ENCODE measurements at places on chromosomes 6 and 20. TPM values are rescaled to one million over a fixed set of nuclear protein-coding genes. Genes with fewer than 3 reads are reported as not detected.

Gene DEFB124
- not detected for total RNA-seq

Gene DLL1
- total RNA-seq: 10.7 TPM

- DNase-seq: no peak
Observed at GRCh38 chr6:21612067-21612745, 18.7 kb downstream of the SOX4 start.

DNA sequence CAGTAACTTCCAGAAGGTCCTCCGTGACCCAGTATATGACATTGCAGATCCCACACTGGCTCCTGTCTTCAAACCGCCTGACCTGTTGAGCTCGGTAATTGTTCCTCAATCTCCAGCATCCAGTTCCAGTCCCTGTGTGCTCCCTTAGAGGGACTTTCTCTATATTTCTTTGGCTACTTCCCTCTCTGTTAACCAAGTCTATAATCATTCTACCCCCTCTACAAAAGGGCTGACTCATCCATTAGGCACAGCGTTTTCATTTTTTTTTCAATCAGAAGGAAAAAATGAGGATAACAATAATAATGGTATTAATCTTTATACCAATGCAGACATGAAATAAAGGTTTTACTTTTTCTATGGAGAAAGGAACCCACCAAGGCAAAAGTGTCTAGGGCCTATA, 69.3 kb downstream of the FAM229B start:
- no peak for DNase-seq

Gene MAFB
- total RNA-seq: 7.8 TPM

Gene LY86
- 1.6 TPM for total RNA-seq

GRCh38 chr6:137224799-137225198, 5.6 kb upstream of the IFNGR1 start:
- no peak for DNase-seq

DNA sequence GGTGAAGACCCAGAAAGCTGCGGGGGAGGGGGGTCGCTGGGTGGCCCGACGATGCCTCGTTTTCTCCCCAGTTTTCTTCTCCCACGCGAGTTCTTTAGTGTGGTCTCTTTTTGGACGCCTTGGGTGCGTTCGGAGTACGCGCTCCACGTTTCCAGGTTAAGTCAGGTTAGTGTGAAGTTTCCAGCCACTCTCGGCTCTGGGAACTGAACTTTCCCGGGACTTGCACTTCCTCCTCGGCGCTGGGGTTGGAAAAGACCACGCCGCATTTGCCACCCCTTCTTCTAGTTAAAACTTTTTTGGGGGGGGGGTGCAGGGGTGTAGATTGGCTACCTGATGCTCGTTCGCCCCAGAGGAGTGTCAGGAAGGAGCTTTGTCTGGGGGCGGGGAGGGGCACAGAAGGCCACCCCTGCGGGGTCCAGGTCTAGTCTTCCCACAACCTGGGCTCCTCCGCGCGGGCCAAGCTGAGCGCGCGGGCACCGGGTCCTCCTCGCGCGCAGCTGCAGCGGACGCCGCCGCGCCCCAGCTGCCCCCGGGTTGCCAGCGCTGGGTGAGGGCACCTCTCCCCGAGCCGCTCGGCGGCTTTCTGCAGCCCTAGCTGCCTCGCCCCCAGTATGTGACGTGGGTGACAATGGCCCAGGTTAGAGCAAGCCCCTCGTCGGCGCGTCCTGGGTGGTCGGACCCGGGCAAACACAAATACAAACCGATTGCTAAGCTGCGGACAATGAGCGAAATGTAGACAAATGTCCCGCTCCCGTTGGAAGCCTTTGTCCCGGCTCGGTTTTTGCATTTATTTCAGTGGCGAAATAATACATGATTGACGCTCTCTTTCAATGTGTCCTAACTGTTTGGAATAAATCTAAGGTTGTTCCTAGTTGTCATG, 1.7 kb upstream of the NKX2-2 start:
- DNase-seq: no peak

DNA sequence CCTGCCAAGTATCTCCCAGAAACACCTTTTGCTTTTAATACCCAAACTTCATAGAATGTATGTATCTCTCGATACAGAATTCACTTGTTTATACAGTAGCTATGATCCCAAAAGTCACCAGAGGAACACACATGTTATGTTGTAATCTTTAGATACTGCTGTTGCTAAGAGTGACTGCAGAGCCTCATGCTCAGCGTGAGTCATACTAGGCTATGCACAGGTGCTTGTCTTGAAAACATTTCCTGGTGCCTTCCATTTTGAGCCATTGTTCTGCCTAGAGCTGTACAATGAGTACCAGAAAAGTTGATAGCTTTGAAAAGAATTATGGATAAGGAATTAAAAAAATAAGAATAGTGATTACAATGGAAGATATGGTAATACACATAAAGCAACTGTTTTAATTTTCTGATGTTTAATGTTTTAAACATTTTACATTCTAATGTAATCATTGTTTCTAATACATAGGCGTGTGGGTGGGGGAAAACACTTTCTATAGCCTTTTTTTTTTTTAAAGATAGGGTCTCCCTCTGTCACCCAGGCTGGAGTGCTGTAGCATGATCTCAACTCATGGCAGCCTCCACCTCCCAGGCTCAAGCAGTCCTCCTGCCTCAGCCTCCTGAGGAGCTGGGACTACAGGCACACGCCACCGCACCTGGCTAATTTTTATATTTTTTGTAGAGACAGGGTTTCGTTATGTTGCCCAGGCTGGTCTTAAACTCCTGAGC, 79.4 kb downstream of the CD24 start:
- no peak for DNase-seq

GRCh38 chr20:51525241-51526105, 17.0 kb downstream of the NFATC2 start:
- DNase-seq: no peak

Gene TSHZ2
- total RNA-seq: 2.9 TPM

Gene CALHM4
- total RNA-seq: not detected

DNA sequence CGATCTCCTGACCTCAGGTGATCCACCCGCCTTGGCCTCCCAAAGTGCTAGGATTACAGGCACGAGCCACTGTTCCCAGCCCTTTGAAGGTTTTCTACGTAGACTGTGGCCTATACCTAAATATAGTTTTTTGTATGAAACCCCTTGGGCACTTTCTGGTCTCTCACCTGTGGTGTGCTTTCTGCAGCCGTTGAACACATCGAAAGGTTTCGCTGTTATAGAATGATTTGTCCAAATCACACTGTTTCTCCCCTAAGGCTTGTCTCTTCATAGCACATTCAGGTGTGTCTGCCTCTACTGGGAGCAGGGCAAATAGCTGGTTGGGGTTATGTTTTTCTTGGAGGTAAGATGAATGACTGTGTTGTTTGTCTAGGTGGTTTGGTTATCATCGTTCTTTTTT, 597.9 kb downstream of the RNF144B start:
- DNase-seq: no peak

GRCh38 chr6:140816681-140817080, 1316.0 kb upstream of the GJE1 start:
- DNase-seq: no peak

GRCh38 chr6:39953076-39953618, 18.9 kb upstream of the MOCS1 start:
- no peak for DNase-seq

Gene SASH1
- total RNA-seq: 28.2 TPM

GRCh38 chr20:14193885-14194284, 143.5 kb downstream of the FLRT3 start:
- DNase-seq: no peak

DNA sequence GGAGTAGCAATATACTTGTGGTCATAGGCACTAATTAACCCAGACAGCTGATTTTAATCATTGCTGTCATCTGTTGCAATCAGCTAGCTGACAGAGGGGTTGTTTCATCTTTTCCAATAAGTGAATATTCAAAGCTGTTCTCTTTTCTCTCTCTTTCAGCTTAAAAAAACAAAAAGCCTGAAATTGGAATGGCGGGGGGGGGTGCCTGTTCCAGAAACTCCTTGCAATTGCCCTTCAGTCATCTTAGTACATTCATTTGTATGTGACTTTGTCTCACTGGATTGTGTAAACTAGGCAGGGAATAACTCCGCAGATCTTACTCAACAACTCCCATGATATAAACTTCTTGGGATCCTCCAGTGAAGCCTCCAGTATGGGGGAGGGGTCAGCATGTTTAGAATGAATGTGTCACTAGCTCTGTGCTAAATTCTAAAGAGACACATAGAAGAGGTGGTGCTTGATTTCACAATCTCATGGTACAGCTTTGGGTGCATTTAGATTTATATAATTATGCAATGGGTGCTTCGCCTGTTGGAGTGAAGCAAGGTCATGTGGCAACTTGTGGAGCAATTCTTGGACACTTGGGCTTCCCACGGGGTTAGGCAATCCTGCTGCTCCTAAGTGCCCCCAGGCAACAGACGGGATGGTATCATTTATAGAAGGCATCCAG, 40.1 kb downstream of the SLC24A3 start:
- DNase-seq: no peak

Gene HLA-DMB
- 9.7 TPM for total RNA-seq

Gene GFOD1
- 41.9 TPM for total RNA-seq

DNA sequence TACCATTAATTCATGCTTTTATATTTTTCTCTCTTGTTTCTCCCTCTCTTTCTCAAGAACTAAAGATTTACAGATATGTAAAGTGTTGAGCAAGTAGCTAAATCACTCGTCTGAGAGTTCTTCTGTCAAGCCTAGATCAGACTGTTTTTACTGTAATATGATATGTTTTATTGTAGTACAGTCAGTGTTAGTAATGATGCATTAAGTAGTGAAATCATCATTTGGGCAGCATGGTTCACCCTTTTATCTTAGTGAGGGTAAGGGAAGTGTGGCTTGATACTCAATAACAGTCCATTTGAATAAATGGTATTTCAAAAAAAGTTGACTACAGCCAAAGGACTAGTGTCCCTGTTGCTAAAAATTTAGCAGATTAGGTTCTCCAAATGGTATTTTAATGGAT, 9.2 kb downstream of the CYB5R4 start:
- no peak for DNase-seq

Gene ANKRD66
- total RNA-seq: not detected

DNA sequence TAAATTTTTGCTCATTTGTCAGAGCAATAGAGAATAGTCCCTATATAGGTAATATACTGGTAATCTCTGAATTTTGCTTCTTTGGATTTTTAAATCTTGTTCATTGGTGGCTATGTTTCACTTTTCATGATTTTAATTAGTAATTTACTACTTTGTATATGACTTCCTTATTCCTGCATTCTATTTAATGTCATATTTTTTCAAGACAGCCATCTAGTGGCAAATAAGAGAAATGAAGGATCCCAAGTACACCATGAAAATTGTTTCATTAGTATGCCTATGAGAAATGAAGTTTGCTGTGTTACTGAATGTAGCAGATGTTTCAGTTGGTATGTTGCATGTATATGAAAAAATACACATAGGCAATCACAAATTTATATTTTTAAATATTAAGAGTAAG, 82.4 kb downstream of the ZNF292 start:
- DNase-seq: no peak

DNA sequence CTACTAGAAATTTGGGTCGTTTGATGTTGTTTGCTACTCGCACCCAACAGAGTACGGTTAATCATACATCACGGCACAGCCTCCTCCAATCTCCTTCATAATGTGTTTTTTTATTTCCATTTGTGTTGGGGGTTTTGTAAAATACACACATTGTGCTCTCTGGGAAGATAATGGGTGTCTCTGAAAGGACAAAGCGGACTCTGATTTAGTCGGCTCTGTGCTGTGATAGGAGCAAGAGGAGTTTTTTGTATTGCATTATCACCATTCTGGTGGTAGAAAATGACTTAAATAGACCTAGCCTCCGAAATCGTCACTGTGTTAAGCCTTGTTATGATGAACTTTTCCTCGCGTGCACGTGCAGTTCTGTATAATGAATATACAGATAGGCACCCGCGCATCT, 196.3 kb downstream of the CDH4 start:
- DNase-seq: no peak

DNA sequence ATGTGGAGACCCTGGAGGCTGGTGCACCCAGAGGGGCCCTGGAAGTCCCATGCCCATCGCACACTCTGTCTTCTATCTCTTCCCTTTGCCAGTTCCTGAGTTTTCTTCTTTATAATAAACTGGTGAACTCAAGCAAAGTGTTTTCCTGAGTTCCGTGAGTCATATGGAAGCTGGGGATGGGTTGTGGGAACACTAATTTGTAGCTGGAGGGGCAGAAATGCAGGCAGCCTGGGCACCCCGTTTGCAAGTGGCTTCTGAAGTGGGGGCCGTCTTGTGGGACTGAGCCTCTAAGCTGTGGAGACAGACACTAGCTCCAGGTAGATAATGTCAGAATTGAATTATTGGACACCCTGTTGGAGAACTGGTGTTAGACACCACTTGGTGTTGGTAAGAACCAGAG, 3.2 kb upstream of the PPP1R3G start:
- DNase-seq: no peak

DNA sequence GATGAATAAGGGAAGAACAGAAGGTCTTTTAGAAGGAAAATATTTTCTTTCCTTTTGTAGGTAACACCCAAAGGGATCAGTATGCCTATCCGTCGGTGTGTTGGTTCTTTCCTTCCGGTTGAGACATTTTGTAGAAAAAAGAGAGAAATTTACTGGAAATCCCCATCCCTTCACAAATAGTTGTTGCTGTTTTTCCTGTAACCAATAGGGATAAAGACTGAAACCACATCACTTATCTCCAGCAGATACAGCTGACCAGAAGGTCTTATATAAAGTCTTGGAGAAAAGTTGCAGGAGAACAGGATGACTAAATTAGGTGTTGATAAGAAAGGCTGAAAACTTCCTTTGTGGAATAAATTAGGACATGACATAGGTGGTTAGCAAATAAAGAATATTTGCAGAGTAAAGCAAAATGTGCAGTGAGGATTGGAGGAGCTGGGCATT, 14.8 kb upstream of the HLA-DRB1 start:
- DNase-seq: no peak

GRCh38 chr6:112839525-112839961, 492.4 kb downstream of the RFPL4B start:
- no peak for DNase-seq

Gene BFSP1
- 0.14 TPM for total RNA-seq

GRCh38 chr6:26254724-26255123, 110.3 kb upstream of the BTN3A2 start:
- DNase-seq: no peak

GRCh38 chr6:39128106-39128505, 13.1 kb upstream of the SAYSD1 start:
- no peak for DNase-seq

Gene LPIN3
- total RNA-seq: 14.9 TPM

GRCh38 chr6:117025310-117025709, 148.3 kb downstream of the RFX6 start:
- DNase-seq: no peak

Gene UQCC2
- 169 TPM for total RNA-seq

Gene GLP1R
- 1.4 TPM for total RNA-seq

Gene OXT
- total RNA-seq: 0.67 TPM

Gene TMEM181
- 7.7 TPM for total RNA-seq

- DNase-seq: no peak
Observed at GRCh38 chr6:156351346-156351966, 425.7 kb upstream of the ARID1B start.

GRCh38 chr6:87104667-87105066, 9.8 kb upstream of the CGA start:
- no peak for DNase-seq

All from heart left ventricle (tissue), 16 donors.